Right lobe of liver (tissue), 6 donors: ENCODE measurements at places on chromosomes 12 and 14. TPM values are rescaled to one million over a fixed set of nuclear protein-coding genes. Genes with fewer than 3 reads are reported as not detected.

GRCh38 chr12:114684098-114684869 lies at the start of gene TBX3:
Gene TBX3 (minus strand): TSS chr12:114684175. CDS start chr12:114683200, 975 bp downstream.
- peak within 1 kb of the TSS; percentile 77 for H3K4me3 ChIP-seq
- H3K27ac ChIP-seq = peak within 1 kb of the TSS; percentile 92
- H3K36me3 ChIP-seq = no peaks in the 10 kb centered on the region
- H3K4me1 ChIP-seq = no peaks in the 10 kb centered on the region

GRCh38 chr12:6432991-6433390 lies 11.8 kb upstream of the CD27 start:
- no peak overlapping the region for H3K27ac ChIP-seq
- no peaks in the 10 kb centered on the region for H3K4me1 ChIP-seq
- H3K27me3 ChIP-seq = no peaks in the 10 kb centered on the region

DNA sequence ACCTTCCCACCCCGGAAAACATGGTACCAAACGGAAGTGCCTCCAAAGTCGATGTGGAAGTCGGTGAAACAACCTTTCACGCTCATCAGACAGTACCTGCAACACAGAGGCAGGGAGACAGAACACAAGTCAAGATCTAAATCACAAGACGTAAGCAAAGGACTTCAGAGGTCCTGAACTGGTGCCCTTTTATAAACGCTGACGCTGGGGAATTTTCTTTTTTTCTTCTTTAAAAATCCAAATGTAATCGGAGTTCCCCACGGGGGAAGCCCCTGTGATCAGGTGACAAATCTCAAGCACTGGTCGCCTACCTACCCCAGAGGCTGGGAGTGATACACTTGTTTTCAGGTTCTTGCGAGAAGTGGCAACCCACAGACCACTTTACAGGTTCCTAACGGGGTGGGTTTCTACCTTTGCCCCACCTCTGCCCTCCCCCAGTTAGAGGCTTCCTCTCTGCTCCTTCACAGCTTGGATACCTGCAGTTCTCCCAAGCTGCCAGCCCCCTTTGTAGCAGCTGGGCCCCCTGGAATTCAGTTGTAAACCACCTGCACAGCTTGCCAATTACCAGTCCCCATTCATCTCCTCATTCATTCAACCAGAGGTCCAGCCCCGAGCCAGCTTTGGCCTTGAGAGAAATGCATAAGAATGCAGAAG lies 46.2 kb downstream of the KDM2B start:
- H3K36me3 ChIP-seq = no peaks in the 10 kb centered on the region
- no peak overlapping the region for H3K27ac ChIP-seq
- H3K4me1 ChIP-seq = peaks cover 39% of the 10 kb centered on the region
- no peak for DNase-seq
- no peak overlapping the region for H3K4me3 ChIP-seq
- no peaks in the 10 kb centered on the region for H3K27me3 ChIP-seq

DNA sequence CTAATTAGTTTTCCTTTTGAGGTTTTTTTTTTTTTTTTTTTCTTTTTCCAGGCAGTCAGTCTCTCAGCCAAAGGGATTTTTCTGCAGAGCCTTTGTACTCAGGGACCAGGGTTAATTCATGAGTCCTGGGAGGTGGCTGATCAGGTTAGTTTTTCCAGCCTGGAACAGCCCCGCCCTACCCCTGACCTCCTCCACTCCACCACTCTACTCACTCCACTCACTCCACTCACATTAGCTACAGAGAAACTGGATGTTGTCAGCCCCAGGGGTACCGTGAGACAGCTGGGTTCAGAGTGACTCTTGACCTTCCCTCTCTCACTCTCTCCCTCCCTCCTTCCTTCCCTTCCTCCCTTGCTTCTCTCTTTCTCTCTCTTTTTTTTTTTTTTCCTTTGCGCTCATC lies 161.0 kb downstream of the CRADD start:
- H3K27me3 ChIP-seq = no peaks in the 10 kb centered on the region
- no peak overlapping the region for H3K27ac ChIP-seq
- no peaks in the 10 kb centered on the region for H3K4me1 ChIP-seq

GRCh38 chr14:46063872-46064271 lies 587.7 kb downstream of the RPL10L start:
- no peak overlapping the region for H3K27ac ChIP-seq
- no peaks in the 10 kb centered on the region for H3K4me1 ChIP-seq
- no peaks in the 10 kb centered on the region for H3K36me3 ChIP-seq
- no peak for DNase-seq
- H3K4me3 ChIP-seq = no peak overlapping the region
- no peaks in the 10 kb centered on the region for H3K27me3 ChIP-seq

DNA sequence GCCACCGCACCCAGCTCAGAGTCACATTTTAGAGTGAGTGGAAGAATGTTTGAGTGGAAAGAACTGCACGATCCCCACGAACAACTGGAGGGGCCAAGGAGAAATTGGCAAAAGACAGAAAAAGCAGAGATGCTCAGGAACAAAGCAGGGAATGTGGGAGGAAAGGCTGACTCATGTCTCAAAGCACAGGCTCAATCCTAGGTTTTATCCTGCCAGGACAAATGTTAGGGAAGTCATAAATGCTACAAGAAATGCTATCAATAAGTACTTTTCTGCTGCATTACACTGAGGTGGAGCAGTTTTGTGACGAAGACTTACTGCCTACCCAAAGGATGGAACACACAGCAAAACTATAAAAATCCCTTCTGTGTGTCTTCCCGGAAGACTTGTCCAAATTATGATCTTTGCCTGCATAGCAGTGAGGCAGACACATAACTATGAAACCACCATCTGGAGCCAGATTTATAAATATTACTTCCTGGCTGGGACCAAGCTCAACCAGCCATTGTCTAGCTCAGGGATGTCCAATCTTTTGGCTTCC lies 26.7 kb downstream of the NIN start:
- H3K4me1 ChIP-seq = no peaks in the 10 kb centered on the region
- no peaks in the 10 kb centered on the region for H3K36me3 ChIP-seq
- DNase-seq = no peak
- H3K4me3 ChIP-seq = no peak overlapping the region

DNA sequence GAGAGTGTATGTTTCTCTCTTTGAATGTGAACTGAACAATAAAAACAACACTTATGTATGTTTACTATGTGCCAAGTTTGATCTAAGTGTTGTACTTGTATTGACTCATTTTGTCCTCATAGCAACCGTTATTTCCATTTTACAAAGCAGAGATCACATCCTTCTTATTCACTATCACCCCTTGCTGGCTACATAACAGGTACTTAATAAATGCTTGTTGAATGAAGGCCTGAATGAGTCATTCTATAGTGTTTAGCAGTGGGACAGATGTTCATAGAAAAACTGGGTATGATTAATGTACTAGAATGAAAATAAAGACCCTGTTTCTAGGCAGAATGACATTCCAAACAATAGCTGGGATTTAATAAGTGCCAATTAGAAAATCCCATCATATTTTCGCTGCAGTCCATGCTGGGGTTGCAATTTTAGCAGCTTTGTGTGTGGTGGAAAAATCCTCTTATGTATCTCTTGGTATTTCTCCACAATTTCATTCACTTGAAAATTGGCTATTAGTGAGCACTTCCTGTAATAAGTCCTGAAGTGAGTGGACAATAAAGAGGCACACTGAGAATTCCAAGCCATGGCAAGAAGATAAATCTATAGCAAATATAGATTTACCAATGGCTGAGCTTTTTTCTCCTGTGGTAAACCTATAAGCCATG lies 86.0 kb downstream of the FAR2 start:
- H3K27ac ChIP-seq = no peak overlapping the region
- no peak overlapping the region for H3K4me3 ChIP-seq
- DNase-seq = no peak
- no peaks in the 10 kb centered on the region for H3K36me3 ChIP-seq

Gene TMPRSS12
- not detected for total RNA-seq
